ENCODE measurements at places on chromosomes 13 and 19.

DNA sequence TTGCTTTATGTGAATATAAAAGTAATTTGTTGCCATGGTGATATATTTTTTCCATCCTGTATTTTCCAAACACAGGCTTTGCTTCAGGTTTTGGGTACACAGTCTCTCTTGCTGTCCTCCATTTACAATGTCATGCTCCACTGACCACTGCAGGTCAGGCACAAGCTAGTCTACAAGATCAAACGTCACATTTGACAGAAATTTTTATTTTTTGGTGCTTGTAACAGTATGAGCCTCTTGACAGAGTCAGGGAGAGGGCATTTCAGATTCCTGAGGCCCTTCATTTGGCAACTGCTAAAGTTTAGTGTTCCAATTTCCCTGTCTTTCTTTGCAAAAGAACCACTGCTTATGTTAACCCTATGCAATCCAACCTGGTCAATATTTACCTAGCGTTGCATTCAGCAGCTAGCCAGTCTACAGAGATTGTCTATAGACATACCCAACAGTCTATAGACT is 175.0 kb downstream of the RFC3 start:
- no peak for DNase-seq

GRCh38 chr19:35442091-35442490 is 6.0 kb upstream of the FFAR2 start:
- no peak for DNase-seq

DNA sequence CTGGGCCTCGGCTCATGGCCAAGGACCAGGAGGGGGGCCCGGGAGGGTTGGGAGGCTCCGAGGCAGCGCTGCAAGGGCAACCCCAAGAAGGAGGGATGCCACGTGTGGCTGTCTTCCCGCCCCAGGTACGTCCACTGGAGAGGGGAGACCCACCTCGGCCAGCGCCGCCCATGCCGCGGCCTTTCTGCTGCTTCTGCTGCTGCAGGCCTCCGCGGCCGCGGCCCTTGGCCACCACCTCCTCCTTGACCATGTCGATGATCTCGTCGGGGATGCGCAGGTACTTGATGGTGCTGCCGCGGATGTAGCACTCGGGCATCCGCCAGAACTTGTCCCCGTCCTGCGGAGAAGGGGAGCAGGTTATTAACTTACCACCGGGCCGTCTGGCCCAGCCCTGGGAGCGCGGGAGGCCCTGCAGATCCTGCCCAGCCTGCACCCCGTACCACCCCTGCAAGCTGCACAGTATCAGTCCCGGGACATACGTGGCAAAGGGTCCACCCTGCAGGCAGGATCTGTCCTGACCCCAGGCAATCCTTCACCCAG is 13.3 kb downstream of the LSM4 start:
- DNase-seq: no peak

- no peak for DNase-seq
Observed at GRCh38 chr13:102012299-102013293, 389.3 kb downstream of the FGF14 start.

- DNase-seq: no peak
Observed at GRCh38 chr19:35027009-35027408, 3.3 kb upstream of the SCN1B start.

DNA sequence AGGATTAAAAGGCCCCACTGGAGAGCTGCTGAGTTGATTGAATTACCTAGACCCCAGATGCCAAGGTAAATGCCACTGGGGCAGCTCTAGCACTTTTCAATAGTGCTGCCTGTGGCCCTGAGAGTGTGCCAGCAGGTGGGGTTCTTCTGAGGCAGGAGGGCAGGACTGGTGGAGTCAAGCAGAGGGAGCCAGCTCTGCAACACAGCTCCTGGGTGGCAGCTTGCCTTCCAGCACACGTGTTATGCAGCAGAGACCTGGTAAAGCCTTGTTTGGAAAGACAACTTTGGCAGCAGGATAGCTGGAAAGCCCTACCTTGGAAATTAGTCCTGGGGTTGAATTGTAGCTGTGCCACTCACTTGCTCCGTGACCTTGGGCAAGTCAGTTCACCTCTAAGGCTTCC is 306.6 kb downstream of the ATP8A2 start:
- DNase-seq: no peak

Data from caudate nucleus (tissue), 63 donors.